ENCODE measurements at places on chromosomes 7 and 10.

- no peak for DNase-seq
Measured at GRCh38 chr7:108244110-108244509, 113.9 kb upstream of the LAMB4 start.

DNA sequence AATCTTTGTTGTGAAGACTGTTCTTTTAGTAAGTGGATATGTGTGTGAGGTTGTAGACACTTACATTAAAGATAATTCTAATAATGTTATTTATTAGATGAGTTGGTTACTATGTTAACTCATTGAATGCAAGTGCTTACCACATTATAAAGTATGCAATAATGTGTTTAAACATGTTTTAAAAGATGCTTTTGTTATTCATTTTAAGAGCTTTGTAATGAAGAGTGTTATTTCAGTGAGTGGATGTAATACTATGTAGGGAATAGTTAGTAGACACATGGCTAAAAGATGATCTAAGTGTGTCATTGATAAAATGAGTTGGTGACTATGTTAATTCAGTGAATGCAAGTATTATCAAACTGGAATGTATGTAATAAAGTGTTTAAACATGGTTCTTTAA lies 70.0 kb upstream of the VOPP1 start:
- no peak for DNase-seq

- peak; percentile 82 for DNase-seq
Measured at GRCh38 chr7:5354460-5355232, 69.0 kb downstream of the TNRC18 start.

GRCh38 chr7:116671681-116672595 lies at the start of gene MET:
Gene MET (plus strand): TSS chr7:116672196. CDS start chr7:116699085, 26,889 bp downstream.
- DNase-seq, result peak; percentile 94

DNA sequence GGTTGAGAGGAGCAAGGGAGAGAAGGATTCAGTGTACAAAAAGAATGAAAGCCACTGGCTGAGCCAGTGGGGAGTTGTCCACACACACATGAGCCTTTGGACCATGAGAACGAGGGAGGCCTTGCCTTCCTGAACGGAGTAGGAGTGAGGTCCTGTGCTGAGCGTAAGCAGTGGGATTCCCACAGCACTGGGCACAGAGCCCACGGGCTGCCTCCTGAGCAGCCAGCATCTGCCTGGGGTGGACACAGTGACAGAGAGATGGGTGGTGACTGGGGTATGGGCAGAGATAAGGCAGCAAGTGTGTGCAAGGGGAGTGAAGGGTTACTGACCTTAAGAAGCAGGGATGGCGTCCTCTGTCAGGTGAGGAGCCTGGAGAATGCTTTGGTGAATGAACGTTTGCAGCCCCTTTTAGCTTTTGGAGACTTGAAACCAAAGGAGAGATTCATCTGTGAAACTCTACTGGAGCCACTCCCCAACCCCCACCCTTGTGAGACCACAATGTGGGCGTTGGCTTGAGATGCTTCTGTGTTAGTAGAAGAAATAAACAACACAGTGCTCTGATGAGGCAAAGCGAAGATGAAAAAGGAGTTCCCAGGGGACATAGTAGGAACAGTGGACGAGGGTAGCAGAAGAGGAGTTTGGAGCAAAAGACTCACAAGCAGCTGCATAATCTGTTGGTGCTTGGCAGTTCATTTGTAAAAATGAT lies 56.5 kb downstream of the FIGNL1 start:
- no peak for DNase-seq

- no peak for DNase-seq
Measured at GRCh38 chr10:283140-283479, 147.9 kb downstream of the ZMYND11 start.

- no peak for DNase-seq
Measured at GRCh38 chr7:92827464-92828120, 8.8 kb downstream of the CDK6 start.

DNA sequence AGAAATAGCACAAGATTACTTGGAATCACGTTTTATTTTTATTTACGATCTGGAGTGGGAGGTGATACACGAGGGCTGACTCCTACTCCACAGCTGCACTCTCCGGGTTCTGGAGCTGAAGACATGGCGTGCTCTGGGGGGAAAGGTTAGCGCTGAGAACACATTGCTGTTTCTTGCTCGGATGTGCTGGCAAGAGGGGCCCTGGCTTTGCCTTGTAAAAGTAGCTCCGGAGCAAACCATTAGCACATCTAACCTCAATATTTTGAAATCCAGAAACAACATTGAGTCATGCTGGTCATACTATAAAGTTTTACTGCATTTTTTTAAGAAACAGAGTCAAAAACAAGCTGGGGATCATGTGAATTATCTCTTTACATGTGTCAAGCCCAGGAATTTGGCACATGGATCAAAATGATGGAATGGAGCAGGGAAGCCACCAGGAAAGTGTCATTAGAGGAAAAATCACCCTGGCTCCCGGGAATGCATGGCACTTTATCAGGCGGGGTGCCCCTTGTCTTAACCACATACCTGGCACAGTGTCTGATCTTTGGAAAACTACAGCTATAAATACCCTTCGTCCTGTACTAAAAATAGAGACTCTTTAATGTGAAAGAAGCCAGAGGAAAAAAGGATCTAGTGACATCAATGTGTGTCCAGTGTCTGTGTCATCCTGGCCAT lies 31.6 kb upstream of the LYZL1 start:
- peak; percentile 82 for DNase-seq

DNA sequence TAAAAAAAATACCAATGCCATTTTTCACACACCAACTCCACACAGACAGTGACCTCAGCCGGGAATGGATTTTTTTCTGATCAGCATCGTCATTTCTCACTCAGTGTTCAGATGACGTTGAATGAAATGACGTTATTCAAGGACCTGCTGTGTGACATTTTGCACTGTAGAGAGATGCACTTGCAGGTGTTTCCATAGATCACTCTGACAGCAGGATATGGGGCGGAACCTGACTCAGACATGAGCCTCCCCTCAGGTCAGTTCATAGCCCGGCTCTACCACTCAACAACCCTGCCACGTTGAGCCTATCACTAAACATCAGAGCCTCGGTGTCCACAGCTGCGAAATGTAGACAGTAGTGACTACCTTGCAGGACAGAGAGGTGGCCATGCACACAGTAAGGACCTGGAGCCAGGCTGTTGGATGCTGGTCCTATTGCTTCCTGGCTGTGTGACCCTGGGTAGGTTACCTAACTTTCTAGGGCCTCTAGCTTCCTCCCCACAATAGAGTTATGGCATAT lies 41.4 kb upstream of the ANTXRL start:
- DNase-seq, result no peak

- no peak for DNase-seq
Measured at GRCh38 chr10:128065881-128066534, 60.2 kb downstream of the MKI67 start.

GRCh38 chr10:125263551-125263950 lies 103.2 kb upstream of the CTBP2 start:
- no peak for DNase-seq

- no peak for DNase-seq
Measured at GRCh38 chr10:53430127-53430891, 657.7 kb upstream of the MBL2 start.

Measured in AG20443 (cell line).